ENCODE measurements at places on chromosomes 6 and 20.
A peak's percentile ranks its signal among the peaks of the same experiment; 100 is the strongest.

- DNase-seq = no peak
These were observed 84.2 kb downstream of the ISM1 start for GRCh38 chr20:13305284-13305683.

DNA sequence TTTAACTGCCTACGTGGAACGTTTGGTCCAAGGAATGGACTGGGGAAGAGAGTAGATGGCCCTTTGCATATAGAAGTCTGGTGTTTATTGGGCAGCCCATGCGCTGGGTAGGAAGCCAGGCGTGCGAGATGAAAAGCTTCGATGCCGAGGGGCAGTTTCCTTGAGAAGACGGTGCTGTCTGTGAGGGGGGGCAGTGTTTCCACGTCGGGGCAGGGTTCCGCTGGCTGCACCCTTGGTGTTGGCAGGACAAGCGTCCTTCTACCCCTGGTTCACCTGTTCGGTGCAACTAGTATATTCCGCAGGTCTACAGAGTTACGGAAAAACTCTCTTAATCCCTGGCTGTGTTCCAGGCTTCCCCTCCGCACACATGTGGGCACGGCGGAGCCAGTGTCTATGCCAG lies 88.2 kb downstream of the SMOC2 start:
- DNase-seq = no peak

DNA sequence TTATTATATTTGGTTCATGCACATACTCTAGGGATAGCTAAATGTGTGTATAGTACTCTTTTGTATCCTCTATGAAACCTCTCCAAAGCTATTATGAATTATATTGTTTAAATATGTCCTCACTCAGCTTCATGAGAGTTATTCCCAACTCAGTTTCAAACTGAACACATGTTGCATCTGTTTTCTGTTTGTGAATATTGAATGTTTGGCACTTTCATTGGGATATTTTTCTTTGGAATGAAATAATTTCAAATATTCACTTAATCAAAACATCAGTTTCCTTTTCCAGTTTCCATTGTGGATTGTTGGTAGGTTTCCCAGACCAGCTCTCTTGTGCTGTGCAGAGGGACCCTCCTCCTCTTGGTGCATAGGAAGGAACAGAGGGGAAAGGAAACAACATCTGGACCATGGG lies 46.6 kb downstream of the HDAC2 start:
- DNase-seq = no peak

GRCh38 chr20:40706977-40707582 lies 18.0 kb upstream of the MAFB start:
- DNase-seq = no peak

DNA sequence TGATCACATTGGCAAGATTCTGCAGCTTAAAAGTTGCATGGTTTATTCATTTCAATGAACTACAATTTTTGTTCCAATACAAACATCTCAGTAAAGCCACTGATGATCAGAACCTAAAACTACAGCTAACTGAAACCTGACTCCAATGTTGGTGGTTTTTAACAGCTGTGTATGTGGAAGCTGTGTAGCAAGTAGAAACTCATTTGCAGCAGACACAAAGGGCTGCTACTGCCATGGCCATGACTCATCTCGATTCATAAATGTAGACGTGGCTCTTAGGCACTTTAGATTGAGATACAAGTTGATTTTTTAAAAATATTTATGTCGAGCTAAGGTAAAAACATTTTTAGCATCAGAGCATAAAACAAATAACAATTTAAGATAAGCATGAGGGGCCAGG lies 19.5 kb upstream of the MAP3K4 start:
- peak; percentile 93 for DNase-seq

DNA sequence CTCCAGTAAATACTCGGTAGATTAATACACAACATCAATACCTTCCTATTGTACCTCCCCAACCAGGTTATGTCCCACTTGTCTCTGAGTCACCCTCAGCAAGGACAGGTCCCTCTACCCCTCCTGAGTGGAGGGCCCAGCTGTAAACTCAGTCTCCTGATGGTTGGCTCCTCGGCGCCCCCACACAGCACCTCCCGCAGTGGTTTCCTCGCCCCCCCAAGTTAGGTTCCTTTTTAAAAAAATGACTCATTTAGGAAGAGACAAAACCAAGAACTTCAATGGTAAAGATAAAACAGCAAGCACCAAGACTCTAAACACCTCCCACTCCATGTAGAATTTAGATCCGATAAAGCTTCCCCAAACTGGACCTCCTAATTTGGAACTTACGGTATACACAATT lies 83.5 kb downstream of the TRERF1 start:
- no peak for DNase-seq

All from osteoblast (primary cell).